ENCODE measurements at places on chromosomes 2 and 18. TPM values are rescaled to one million over a fixed set of nuclear protein-coding genes. Genes with fewer than 3 reads are reported as not detected.

DNA sequence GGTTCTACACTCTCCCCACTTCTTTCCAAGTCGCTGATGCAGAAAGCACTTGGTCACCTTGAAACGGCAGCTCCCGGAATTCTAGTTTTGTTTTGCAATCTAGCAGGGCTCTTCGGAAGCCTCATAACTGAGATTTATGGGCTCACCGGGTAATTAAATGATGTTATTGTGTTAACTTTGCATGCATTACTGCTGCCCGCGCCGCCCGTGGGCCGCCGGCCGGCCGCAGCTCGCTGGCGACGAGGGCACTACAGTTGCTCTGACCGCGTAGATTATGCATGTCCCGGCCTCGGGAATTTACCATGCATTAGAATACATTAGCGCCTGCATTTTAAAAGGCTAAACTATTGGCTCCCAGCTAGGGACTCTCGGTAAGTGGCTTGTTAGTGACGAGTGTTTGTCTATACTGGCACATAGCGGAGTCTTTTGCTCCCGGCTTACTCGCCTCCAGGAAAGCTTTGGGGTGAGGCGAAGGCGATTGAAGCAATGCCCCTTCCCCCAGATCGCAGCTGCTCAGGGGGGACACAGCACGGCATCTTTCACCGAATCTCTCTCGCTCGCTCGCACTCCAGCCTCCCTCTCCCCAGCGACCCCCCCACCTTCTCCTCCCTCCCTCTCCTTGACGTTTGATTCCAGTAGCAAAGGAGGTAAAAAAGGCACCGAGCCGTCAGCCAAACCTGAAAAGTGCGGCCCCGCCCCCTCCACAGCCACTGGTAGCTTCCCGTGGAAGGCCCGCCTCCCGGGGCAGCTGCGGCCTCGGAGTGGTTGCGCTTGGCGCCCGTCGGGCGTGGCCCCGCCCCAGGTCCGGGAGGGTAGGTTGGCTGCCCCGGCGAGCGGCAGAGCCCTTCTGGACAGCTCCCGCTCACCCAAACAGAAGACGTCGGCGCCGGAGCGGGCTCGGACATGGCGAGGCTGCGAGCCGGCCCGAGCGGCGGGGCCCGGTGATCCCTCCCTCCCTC, at the start of gene ONECUT2:
Gene ONECUT2, plus strand, starts transcription at position 839 of the 959 bp plus-strand sequence. CDS start 343 bp downstream, outside the sequence.
- peaks cover 66% of the 10 kb centered on the region for H3K4me1 ChIP-seq
- H3K4me3 ChIP-seq = peak within 1 kb of the TSS; percentile 58

DNA sequence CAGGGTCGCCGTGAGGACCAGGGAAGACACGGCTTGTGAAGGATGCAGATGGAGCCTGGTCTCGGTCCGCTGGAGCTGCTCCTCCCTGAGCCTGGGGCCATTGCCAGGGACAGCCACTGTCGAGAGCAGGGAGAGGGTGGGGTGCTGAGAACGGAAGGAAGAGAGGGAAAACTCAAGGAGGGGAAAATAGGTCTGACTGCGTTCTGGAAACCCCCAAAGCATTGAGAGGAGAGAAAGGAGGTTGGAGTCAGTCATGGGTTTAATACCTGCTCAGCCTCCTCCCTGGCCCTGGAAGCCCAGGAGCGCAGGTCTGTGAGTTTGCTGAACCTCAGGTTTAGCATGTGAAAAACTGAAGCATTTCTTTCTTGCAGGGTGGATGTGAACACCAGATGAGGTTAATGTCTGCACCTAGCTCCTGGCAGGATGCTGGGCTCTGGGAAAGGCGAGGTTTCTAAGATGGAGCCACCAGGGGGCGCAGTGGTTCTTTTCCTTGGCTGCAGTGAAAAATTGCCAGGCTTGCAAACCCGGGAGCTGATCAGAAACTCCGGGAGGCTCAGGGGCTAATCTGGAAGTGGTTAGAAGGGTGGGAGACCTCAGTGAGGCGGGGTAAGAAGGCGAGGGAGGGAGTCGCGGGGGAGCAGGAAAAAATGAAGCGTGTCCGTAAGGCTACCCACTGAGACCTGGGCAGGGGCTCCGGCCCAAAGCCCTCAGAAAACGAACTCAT, 33.6 kb upstream of the RNF149 start:
- H3K4me3 ChIP-seq = no peak overlapping the region
- H3K27ac ChIP-seq = no peak overlapping the region
- H3K4me1 ChIP-seq = no peaks in the 10 kb centered on the region

DNA sequence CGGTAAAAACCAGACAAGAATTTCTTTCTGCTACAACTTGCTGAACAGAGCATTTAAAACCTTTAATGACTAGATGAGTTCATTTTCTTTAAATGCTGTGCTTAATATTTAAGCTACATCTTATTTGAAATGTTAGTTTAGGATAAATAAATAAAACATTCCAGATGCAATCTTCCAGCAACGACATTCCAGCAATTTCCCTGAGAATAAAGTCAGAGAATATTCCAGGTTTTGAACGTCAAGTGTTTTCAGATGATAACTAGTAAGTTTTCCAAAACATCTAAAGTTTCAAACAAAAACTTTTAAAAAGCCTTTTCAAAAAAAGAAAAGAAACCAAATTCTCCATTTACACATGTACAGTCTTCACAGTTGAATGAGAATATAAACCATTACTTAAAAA, 104.8 kb downstream of the PPP1R1C start:
- H3K27ac ChIP-seq = no peak overlapping the region
- no peak overlapping the region for H3K4me3 ChIP-seq
- no peaks in the 10 kb centered on the region for H3K27me3 ChIP-seq
- H3K36me3 ChIP-seq = no peaks in the 10 kb centered on the region
- no peaks in the 10 kb centered on the region for H3K4me1 ChIP-seq

- no peak for DNase-seq
- H3K36me3 ChIP-seq = no peaks in the 10 kb centered on the region
- H3K27ac ChIP-seq = no peak overlapping the region
- no peak overlapping the region for H3K4me3 ChIP-seq
- no peaks in the 10 kb centered on the region for H3K4me1 ChIP-seq
Observed at GRCh38 chr18:10321576-10321975, 132.9 kb upstream of the APCDD1 start.

DNA sequence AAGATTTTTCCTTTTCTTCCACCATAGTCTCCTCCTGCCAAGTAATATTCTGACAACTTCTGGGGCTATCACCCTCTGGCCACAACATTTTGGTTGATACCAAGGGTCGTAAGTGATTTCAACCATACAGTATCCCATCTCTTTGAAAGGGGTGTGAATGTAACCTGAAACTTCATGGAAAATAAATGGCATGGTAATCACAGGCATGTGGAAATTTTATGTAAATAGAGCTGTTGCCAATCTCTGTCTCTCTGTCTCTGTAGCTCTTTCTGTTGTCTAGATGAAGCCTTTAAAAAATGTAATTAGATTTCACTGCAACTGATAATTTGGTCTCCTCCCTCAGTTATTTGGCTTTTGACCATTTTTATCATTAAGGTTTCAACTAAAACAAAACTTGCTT, 125.6 kb upstream of the RPRM start:
- H3K4me1 ChIP-seq = no peaks in the 10 kb centered on the region
- H3K27ac ChIP-seq = no peak overlapping the region
- no peak overlapping the region for H3K4me3 ChIP-seq
- no peaks in the 10 kb centered on the region for H3K36me3 ChIP-seq
- no peaks in the 10 kb centered on the region for H3K27me3 ChIP-seq

DNA sequence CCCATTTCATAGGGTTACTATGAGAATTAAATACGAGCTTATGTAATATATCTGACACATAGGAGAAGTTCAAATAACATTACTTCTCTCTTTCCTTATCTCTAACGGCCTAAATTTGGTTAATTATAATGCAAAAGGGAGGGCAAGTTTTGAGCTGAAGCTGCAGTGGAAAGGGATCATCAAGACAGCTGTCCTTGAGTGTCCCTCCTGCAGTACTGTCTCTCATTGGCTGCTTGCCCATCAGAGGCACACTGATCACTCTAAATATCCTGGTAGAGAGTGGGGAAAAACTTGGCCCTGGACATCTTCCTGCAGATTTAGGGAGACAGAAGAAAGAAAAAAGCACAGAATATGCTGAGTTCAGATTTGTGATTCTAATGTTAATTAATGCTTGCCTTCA, 186.0 kb downstream of the CAMKMT start:
- peaks cover 5% of the 10 kb centered on the region for H3K4me1 ChIP-seq
- no peak overlapping the region for H3K27ac ChIP-seq
- H3K36me3 ChIP-seq = no peaks in the 10 kb centered on the region
- H3K4me3 ChIP-seq = no peak overlapping the region
- no peaks in the 10 kb centered on the region for H3K27me3 ChIP-seq

GRCh38 chr2:126990605-126991532, 92.2 kb downstream of the TEX51 start:
- DNase-seq = no peak
- no peaks in the 10 kb centered on the region for H3K4me1 ChIP-seq
- no peaks in the 10 kb centered on the region for H3K36me3 ChIP-seq
- H3K27ac ChIP-seq = no peak overlapping the region
- H3K4me3 ChIP-seq = no peak overlapping the region
- peaks cover 11% of the 10 kb centered on the region for H3K27me3 ChIP-seq

DNA sequence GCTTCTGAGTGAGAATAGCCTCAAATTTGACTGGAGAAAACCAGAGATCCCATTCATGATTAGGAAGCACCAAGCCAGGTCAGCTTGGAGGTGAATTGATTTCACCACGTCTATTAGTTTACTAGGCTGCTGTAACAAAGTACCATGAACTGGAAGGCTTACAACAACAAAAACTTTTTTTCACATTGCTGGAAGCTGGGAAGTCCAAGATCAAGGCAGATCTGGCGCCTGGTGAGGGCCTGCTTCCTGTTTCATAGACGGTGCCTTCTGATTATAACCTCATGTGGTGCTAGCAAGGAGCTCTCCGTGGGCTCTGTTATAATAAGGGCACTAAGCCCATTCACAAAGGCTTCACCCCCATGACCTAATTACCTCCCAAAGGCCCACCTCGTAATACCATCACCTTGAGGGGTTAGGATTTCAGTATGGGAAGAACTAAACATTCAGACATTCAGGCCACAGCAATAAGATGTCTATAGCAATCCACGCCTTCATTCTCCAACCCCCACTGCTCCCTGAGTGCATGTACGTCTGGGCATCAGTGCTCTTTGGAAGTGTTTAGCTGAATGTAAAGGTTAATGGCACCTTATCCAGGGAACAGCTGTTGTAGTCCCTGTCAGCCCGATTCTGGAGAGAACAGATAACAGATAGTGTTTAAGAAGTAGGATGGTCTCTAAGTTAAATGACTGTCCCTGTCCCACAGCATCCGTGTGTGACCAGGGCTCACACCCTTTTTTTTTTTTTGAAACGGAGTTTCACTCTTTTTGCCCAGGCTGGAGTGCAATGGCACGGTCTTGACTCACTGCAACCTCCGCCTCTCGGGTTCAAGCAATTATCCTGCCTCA, 89.2 kb downstream of the SOCS6 start:
- no peak overlapping the region for H3K4me3 ChIP-seq
- no peaks in the 10 kb centered on the region for H3K4me1 ChIP-seq
- DNase-seq = no peak

DNA sequence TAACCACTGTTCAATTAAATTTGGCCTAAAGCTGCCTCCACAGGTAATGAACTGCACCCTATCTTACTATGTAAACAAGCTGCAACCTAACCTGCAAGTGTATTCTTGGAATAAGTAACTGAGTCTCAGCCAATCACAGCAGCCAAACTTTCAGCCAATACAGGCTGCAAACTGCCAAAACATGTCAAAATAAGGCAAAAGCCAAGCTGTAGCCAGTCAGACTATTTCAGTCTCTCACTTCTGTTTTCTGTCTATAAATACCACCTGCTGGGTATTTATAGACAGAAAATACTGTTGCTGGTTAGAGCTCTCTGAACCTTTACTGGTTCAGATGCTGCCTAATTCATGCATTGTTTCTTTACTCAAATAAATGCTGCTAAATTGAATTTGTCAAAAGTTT, 14.3 kb downstream of the C2orf76 start:
- no peaks in the 10 kb centered on the region for H3K36me3 ChIP-seq
- H3K4me3 ChIP-seq = no peak overlapping the region
- no peak overlapping the region for H3K27ac ChIP-seq

GRCh38 chr18:58789876-58790240, 74.8 kb upstream of the ZNF532 start:
- peak overlapping the region; percentile 63 for H3K27ac ChIP-seq
- H3K4me3 ChIP-seq = no peak overlapping the region
- H3K4me1 ChIP-seq = peaks cover 28% of the 10 kb centered on the region

- H3K27ac ChIP-seq = no peak overlapping the region
- no peak for DNase-seq
- H3K4me1 ChIP-seq = no peaks in the 10 kb centered on the region
- H3K36me3 ChIP-seq = peaks cover 22% of the 10 kb centered on the region
- H3K4me3 ChIP-seq = no peak overlapping the region
- no peaks in the 10 kb centered on the region for H3K27me3 ChIP-seq
Observed at GRCh38 chr2:240502430-240503121, 55.2 kb downstream of the ANKMY1 start.

- H3K4me1 ChIP-seq = no peaks in the 10 kb centered on the region
- no peak for DNase-seq
- H3K36me3 ChIP-seq = no peaks in the 10 kb centered on the region
- no peak overlapping the region for H3K4me3 ChIP-seq
Observed at GRCh38 chr2:108346827-108347226, 30.9 kb upstream of the SULT1C4 start.

GRCh38 chr2:188294352-188294926, 2.8 kb downstream of the GULP1 start:
- no peaks in the 10 kb centered on the region for H3K27me3 ChIP-seq
- no peaks in the 10 kb centered on the region for H3K36me3 ChIP-seq

DNA sequence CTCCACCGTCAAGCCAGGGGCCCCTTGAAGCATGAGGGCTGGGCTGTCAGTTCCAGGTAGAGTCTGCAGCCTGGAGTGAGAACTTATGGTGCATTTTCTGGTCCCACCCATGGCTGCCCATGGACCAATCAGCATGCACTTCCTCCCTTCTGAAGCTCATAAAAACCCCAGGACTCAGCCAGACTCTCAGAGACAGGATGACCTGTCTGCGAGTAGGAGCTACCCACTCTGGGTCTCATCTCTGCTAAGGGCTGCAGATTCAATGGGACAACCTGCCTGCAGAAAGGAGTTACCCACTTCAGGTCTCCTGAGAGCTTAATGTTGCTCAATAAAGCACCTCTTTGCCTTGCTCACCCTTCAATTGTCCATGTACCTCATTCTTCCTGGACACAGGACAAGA, 9.4 kb upstream of the DUSP19 start:
- no peak overlapping the region for H3K27ac ChIP-seq
- no peak for DNase-seq
- no peaks in the 10 kb centered on the region for H3K36me3 ChIP-seq
- no peak overlapping the region for H3K4me3 ChIP-seq
- H3K27me3 ChIP-seq = no peaks in the 10 kb centered on the region
- H3K4me1 ChIP-seq = no peaks in the 10 kb centered on the region

The C2orf76 gene
- total RNA-seq = 6.7 TPM

The OTOS gene
- total RNA-seq = not detected

The ADAM23 gene
- 0.47 TPM for total RNA-seq

The SLC9A4 gene
- 0.24 TPM for total RNA-seq

The RAD51AP2 gene
- total RNA-seq = 0.18 TPM

The ASXL3 gene
- total RNA-seq = 0.11 TPM

All from suprapubic skin (tissue), 4 donors.